ENCODE measurements at places on chromosomes 12 and 14. TPM values are rescaled to one million over a fixed set of nuclear protein-coding genes. Genes with fewer than 3 reads are reported as not detected.

Gene PLEKHG7
- total RNA-seq, result not detected

Gene DDN
- total RNA-seq, result 0.09 TPM

Gene MAP1LC3B2
- not detected for total RNA-seq

Gene TMCC3
- 0.65 TPM for total RNA-seq

Gene CARMIL3
- total RNA-seq, result not detected

Gene PROX2
- not detected for total RNA-seq

Gene OR4L1
- total RNA-seq, result not detected

Gene GALNT16
- total RNA-seq, result 1.6 TPM

Gene TBC1D30
- total RNA-seq, result 0.98 TPM

Gene PTGER2
- 1.6 TPM for total RNA-seq

Gene SLC17A8
- total RNA-seq, result not detected

Gene CMKLR1
- not detected for total RNA-seq

Gene SLC8A3
- total RNA-seq, result not detected

Gene DCTN2
- total RNA-seq, result 140 TPM

Gene TEX22
- 1.5 TPM for total RNA-seq

Gene ACACB
- 14.7 TPM for total RNA-seq

Gene EVL
- total RNA-seq, result 14.4 TPM

Gene TSPAN19
- total RNA-seq, result not detected

Gene SMCO2
- total RNA-seq, result not detected

Gene TMEM30B
- 3.8 TPM for total RNA-seq

Gene CDKN3
- 33.4 TPM for total RNA-seq

Gene SERPINA9
- total RNA-seq, result not detected

Gene RNASE7
- total RNA-seq, result not detected

Gene FAM222A
- 0.54 TPM for total RNA-seq

Gene RFC5
- 26.2 TPM for total RNA-seq

Gene MMP17
- total RNA-seq, result 5.6 TPM

Gene B4GALNT1
- total RNA-seq, result 6.9 TPM

Gene ACOT6
- total RNA-seq, result not detected

Gene HNF1A
- 0.09 TPM for total RNA-seq

Gene ETV6
- 6.1 TPM for total RNA-seq

Gene NPFF
- not detected for total RNA-seq

Gene SLC7A7
- 2.5 TPM for total RNA-seq

Gene DPF3
- 16.3 TPM for total RNA-seq

Gene PPP1R36
- total RNA-seq, result not detected

Gene DPPA3
- not detected for total RNA-seq

Gene ACOT4
- total RNA-seq, result 0.72 TPM

Gene VDR
- 5.0 TPM for total RNA-seq

Gene ETFRF1
- 20.6 TPM for total RNA-seq

Gene TMEM263
- 138 TPM for total RNA-seq

Gene SIRT4
- total RNA-seq, result 3.6 TPM

Gene RNASE3
- not detected for total RNA-seq

Gene SLC6A12
- not detected for total RNA-seq

Gene KITLG
- total RNA-seq, result 110 TPM
